ENCODE measurements at places on chromosomes 1 and 21.
A peak's percentile ranks its signal among the peaks of the same experiment; 100 is the strongest.

DNA sequence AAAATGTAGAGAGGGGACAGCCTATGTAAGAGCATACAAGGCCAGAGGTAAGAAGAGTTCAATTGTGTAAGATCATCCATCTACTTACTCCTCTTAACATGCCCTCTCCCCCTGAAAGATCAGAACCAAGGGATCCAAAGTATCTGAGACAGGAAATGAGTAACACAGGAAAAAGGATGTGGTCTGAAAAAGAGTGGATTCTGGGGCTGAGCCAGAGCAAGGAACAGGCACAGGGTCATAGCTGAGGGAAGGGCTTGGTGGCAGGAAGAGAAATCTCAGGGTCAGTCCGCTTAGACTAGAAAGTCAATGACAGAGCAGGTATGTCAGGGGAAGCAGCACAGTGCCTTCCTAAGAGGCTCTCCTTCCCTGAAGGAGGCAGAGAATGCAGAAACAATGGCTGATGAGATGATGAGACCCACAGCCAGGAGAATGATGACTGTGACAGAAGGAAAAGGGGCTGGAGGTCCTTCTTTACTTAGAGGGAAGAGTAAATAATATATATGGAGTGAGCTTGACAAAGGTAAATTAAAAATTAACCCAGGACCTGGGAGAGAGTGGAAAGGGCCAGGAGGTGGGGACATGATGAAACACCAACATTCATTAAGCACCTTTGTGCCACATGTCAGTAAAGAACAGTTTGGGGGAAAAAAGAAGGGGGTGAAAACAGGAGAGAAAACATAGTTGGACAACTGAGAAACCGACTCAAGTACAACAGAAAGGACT lies 26.2 kb upstream of the A3GALT2 start:
- DNase-seq: no peak

GRCh38 chr1:116578581-116578980 lies 7.8 kb upstream of the CD58 start:
- no peak for DNase-seq

GRCh38 chr1:7596126-7596965 lies 174.8 kb upstream of the VAMP3 start:
- no peak for DNase-seq

GRCh38 chr1:201489643-201490261 lies 17.2 kb downstream of the CSRP1 start:
- DNase-seq: no peak

GRCh38 chr1:84653130-84653677 lies 37.1 kb downstream of the SSX2IP start:
- no peak for DNase-seq

DNA sequence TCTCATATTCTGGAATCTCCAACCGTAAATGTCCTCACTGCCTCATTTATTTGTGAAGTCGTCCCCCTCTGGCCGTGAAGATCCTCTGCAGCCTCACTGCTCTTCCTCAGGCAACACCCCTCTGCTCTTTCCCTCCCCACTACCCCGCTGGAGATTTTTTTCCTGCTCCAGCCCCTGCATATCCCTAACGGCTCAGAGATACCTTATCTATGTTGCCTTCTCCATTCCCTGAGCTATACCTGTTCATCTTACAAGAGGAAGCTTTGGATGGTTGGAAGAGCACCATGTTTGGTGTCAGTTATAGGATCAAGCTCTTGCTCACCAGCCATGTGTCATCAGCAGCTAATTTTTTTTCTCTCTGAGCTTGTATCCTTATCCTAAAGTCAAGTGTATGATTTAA lies 26.4 kb downstream of the LRRC8B start:
- DNase-seq: no peak

DNA sequence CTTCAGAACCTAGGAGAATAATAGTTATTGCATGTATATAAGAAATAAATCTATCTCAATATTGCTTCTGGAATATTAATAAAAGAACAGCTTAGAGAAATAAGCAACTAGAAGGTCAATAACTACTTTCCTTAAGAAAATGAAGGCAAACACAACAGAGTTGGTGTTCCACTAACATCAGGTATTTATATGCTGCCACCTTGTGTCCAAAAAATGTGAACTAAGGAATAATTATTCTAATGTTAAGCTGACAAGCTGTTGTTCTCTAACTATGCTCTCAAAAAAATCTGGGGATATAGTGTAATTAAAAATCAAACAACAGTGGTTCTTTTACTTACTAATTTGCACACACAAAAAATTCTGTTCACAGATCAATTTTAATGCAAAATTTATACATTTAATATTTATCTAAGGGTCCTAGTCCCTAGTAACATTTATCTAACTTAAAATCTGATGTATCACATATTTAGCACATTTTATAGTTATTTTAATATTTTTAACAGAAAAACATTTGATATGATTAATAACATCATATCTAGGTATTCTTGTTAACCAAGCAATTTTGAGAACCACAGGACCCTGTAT lies 39.6 kb downstream of the UCHL5 start:
- DNase-seq: peak; percentile 46

- no peak for DNase-seq
Observed at GRCh38 chr1:176557543-176558258, 94.7 kb downstream of the PAPPA2 start.

- no peak for DNase-seq
Observed at GRCh38 chr1:199172171-199173124, 533.6 kb downstream of the PTPRC start.

- no peak for DNase-seq
Observed at GRCh38 chr1:1334835-1335234, 3.8 kb downstream of the TAS1R3 start.

- no peak for DNase-seq
Observed at GRCh38 chr1:212909652-212910063, 40.7 kb upstream of the VASH2 start.

DNA sequence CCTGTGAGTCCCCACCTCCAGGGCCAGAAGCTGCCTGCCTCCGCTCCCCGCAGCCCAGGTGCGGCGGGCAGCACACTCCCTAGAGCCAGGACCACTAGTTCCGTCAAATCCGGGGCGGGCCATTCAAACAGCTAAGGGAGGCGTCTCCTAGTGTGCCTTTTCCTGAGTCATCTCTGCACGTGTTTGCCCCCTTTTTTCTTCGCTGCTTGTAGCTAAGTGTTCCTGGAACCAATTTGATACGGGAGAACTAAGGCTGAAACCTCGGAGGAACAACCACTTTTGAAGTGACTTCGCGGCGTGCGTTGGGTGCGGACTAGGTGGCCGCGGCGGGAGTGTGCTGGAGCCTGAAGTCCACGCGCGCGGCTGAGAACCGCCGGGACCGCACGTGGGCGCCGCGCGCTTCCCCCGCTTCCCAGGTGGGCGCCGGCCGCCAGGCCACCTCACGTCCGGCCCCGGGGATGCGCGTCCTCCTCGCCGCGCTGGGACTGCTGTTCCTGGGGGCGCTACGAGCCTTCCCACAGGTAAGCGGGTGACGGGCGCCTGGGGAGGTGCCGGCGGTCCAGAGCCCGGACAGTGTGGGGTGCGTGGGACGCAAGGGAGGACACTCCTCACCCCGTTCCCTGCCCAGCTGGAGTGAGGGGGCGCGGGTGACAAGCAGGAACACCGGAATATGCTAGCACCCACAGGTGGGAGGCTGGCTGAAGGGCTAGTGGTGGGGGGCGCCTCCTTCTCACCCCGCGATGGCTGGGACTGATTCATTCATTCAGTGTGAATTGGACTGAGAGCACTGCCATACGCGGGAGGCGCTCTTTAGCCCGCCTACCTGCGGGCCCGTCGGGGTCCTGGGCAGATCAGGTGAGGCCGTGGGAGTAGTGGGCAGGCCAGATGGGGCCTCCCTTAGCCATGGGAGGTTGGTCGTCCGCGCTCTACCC lies at the start of gene TNFRSF8:
TSS of gene TNFRSF8 (plus strand) at position 163 of the 932 bp plus-strand sequence. CDS start at position 459, 296 bp downstream.
- no peak for DNase-seq

DNA sequence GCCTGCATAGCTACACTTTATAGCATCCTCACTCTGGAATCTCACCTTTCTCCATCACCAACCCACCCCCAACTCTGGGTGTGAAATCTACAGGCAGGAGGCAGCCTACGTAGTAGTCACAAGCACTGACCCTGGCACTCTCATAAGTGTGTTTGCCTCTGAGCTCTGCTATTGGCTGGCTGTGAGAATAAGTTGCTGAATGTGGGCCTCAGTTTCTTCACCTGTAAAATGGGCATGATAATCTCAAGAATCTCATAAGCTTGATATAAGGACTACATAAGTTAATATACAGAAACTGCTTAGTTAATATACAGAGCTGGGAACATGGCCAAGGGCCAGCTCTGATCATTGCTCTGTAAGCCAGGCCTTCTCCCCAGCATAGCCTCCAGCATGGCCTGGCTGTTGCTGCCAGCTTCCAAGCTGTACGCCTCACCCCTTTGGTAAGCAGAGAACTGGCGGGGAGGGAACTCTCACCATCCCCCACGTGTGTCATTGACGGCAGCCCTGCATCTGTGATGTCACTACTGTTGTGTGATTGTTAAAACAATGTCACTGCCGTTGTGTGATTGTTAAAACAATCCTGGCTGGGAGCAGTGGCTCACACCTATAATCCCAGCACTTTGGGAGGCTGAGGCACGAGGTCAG lies 53.3 kb downstream of the SYF2 start:
- no peak for DNase-seq

GRCh38 chr1:175511496-175511895 lies 231.9 kb downstream of the TNR start:
- no peak for DNase-seq

- no peak for DNase-seq
Observed at GRCh38 chr21:37936010-37936785, 19.9 kb upstream of the KCNJ6 start.

- peak; percentile 83 for DNase-seq
Observed at GRCh38 chr1:7278827-7279765, 492.0 kb upstream of the VAMP3 start.

GRCh38 chr1:207156826-207157225 lies 52.8 kb downstream of the C4BPA start:
- DNase-seq: no peak

DNA sequence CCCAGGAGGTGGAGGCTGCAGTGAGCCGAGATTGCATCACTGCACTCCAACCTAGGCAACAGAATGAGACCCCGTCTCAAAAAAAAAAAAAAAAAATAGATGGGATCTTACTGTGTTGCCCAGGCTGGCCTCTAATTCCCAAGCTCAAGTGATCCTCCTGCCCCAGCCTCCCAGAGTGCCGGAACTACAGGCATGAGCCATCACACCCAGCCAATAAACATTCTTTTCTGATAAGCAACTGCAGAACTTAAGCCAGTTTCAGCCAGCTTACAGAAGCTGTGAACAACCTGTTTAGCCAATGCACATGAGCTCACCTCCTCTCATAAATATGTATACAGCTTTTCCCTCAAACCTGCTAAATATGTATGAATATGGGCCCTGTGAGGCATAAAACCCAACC lies 3.1 kb upstream of the MIIP start:
- no peak for DNase-seq

- DNase-seq: no peak
Observed at GRCh38 chr1:109783436-109783835, 19.7 kb upstream of the EPS8L3 start.

DNA sequence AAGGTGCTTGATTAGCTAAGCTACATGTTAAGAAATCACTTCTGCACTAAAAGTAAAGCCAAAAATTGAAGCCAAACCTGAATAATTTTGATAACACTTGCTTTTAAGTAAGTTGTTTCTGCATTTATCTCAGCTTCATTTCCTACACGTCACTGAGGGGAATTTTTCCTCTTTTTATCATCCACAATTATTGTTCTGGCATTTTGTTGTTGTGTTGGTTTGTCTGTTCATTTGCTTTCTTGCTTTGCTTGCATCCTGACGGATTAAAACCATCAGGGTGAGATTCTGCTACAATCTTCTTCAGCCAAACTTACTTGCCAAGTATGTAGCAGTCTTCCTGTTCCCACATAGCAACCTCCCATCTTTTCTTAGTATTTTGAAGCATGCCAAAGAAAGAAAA lies 18.0 kb upstream of the EEIG2 start:
- no peak for DNase-seq

- DNase-seq: no peak
Observed at GRCh38 chr21:39086547-39086946, 96.7 kb downstream of the PSMG1 start.

DNA sequence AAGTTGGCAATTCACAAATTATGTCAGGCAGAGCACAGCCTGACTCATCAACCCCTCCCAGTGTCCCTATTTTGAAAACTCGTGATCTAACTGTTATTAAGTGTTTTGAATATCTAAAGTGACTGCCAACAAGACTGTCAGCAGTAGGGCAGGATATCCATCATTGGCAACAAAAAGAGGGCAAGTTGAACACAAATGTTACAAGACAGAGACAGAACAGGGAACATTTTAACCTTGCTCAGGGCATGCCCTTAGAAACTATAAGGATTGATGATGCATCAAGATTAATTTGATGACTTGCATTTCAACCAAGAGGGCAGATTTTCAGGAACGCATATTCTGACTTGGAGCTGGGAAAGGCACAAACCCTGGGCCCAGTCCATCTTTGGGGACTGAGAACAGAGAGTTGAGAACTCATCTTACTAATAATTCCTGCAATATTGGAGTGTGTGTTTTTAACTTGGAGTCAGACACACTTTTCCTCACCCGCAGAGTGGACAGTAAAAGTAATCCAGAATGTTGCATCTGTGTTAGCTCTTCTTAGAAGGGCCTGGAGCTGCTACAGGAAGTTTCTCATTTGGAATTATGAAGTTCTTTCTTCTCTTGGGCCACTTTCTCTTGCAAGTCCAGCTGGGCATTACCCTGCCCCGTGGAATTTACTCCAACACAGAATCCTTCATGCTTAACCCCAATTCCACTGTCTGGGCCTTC lies 317.2 kb downstream of the LTN1 start:
- DNase-seq: no peak

- no peak for DNase-seq
Observed at GRCh38 chr1:53086491-53087070, 24.6 kb downstream of the PODN start.

DNA sequence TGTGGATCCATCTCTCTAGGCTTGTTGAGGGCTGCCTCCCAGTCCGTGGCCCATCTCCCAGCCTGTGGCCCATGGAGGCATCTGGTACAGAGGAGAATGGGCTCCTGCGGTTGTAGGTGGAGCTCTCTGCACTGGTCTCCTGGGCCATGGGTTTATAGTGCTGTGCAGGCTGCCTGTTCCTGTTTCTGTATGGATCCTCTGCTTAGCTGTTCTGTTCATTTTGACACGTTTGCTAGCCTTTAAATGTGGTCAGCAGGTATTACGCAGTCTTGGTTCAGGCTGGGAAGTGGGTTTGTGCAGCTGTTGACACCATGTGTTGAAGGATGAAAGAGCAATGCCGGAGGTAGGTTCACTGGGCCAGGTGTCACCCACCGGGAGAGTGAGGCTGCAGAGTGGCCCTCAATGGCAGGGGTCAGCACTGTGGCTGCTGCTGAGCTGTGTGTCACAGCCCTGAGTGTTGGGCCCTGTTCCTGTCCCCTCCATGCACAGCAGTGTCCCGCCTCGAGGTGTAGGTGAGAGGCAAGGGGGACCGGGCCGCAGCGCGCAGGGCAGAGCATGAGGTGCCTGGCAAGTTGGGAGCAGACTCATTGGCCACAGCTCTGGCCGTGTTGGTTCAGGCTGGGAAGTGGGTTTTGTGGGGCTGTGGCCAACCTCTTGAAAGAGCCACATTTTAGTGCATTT lies 39.0 kb downstream of the SNAP47 start:
- DNase-seq: peak; percentile 59

Data from NCI-H146 (cell line).